Fibroblast of villous mesenchyme (primary cell): ENCODE measurements at places on chromosomes 5 and 9. TPM values are rescaled to one million over a fixed set of nuclear protein-coding genes. Genes with fewer than 3 reads are reported as not detected.

Gene SLC6A18
- not detected in 2 replicates for total RNA-seq

Gene CDKN2AIPNL
- 20.3 and 30.7 TPM in 2 replicates for total RNA-seq

Gene S1PR3
- 102 and 279 TPM in 2 replicates for total RNA-seq

Gene PALM2AKAP2
- total RNA-seq: 24.5 and 31.5 TPM in 2 replicates

Gene FAM221B
- total RNA-seq: not detected in 2 replicates

Gene SPATA6L
- 0.43 and 0.64 TPM in 2 replicates for total RNA-seq

Gene SNCB
- total RNA-seq: not detected in 2 replicates

Gene FOXD1
- total RNA-seq: 2.2 and 6.1 TPM in 2 replicates

Gene PCDHGA3
- 3.2 and 4.3 TPM in 2 replicates for total RNA-seq

Gene SURF1
- 13.4 and 14.2 TPM in 2 replicates for total RNA-seq

Gene FRMPD1
- total RNA-seq: under 0.01 TPM in 1 of 2 replicates, not detected in the other

DNA sequence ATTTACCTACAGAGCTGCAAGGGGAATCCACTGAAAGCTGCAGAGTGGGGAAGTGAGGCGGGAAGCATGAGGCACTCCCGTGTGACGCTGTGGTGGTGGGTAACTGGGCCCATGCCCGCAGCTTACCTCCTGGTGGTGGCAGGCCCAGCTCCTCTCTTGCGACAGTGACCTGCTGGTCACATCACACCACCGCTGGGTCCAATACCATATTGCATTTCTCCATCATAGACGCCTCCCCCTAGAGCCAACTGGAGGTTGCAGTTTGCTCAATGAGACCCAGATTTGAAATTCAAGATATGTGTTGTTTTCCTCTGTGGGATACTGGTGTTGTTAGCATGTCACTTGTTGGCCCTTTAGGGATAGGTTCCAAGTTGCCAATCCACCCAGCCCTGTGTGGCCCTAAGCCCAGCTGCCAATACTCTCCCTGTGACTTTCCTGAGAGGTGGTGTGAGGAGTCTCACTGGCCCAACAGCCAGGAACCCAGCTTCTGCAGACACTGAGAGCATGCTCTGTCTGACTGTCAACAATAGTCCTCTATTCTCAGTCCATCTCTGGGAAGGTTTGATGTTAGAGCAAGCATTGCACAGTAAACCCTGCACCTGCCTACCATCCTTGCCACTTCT, 428.3 kb downstream of the GADD45G start:
- no peak for DNase-seq

- peak; percentile 69 for DNase-seq
Observed at GRCh38 chr5:67291066-67291465, 94.5 kb upstream of the CD180 start.

- DNase-seq: peak; percentile 18
Observed at GRCh38 chr5:59001154-59001553, 418.3 kb downstream of the RAB3C start.

DNA sequence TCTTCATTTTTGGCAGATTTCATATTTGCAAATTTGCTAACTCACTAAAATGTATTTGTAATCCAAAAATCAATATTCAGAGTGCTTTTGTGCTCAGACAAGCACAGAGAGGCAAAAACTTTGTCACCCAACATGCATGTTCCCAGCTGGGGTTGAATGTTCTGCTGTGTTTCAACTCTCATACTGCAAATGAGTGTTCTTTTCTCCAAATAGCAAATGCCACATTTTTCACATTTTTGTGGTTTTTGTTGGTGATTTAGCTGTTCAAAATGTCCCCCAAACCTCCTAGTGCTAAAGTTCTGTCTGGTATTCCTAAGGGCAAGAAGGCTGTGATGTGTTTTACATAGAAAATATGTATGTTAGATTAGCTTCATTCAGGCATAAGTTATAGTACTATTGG, 87.3 kb upstream of the PCSK5 start:
- peak; percentile 21 for DNase-seq

GRCh38 chr5:161273410-161273809, 273.1 kb downstream of the GABRB2 start:
- no peak for DNase-seq

DNA sequence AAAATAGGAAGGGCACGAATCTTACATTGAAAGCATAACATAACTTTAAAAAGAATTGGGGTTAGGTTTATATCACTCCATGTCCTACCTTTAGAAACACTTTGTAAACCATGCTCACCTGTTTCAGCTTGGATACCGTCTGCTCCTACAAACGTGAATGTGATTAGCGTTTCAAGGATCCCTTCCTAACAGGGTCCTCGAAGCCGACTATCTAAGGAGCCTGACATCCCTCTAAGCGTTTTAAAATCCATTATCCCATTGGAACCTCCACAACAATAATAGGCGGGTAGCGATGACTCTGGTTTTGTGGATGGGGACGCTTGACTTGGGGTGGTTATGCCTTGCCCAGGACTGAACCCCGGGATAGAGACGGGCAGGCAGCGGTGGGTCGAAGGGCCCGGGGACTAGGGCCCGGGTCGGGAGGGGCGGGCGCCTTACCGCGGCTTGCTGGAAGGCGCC, 937 bp downstream of the SVEP1 start:
- no peak for DNase-seq

DNA sequence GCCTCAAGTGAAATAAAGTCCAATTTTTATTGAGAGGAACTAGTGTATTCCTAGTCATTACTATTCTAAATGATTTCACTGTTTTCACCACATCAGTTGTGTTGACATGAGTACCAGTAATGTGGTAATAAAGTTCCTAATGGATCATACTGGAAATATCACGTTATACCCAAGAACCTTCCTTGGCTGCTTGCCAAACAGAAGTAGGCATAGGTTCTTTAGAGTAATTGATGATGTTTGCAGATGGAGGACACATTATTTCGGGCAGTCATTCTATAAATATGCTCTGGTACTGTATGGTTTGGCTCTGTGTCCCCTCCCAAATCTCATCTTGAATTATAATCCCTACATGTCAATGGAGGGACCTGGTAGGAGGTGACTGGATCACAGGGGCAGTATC, 15.1 kb downstream of the SNCAIP start:
- DNase-seq: no peak

DNA sequence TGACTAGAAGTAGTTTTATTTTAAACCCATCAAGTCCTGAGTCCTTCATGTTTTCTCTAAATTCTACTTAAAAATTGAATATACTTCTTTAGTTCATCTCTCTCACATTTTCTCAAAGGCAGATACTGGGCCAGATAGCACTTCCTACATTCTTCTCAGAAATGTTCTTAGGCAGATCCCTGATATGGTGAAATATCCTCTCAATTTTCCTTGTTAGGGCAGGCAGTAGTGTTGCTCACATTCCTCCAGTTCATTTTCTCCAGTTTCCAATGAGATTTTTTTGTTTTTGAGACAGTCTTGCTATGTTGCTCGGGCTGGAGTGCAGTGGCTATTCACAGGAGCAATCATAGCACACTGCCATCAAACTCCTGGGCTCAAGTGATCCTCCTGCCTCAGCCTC, 5.7 kb downstream of the GCNT1 start:
- peak; percentile 27 for DNase-seq

- DNase-seq: no peak
Observed at GRCh38 chr5:9545136-9545991, 511 bp downstream of the SEMA5A start.

- no peak for DNase-seq
Observed at GRCh38 chr5:157343842-157344790, 78.2 kb downstream of the CYFIP2 start.

DNA sequence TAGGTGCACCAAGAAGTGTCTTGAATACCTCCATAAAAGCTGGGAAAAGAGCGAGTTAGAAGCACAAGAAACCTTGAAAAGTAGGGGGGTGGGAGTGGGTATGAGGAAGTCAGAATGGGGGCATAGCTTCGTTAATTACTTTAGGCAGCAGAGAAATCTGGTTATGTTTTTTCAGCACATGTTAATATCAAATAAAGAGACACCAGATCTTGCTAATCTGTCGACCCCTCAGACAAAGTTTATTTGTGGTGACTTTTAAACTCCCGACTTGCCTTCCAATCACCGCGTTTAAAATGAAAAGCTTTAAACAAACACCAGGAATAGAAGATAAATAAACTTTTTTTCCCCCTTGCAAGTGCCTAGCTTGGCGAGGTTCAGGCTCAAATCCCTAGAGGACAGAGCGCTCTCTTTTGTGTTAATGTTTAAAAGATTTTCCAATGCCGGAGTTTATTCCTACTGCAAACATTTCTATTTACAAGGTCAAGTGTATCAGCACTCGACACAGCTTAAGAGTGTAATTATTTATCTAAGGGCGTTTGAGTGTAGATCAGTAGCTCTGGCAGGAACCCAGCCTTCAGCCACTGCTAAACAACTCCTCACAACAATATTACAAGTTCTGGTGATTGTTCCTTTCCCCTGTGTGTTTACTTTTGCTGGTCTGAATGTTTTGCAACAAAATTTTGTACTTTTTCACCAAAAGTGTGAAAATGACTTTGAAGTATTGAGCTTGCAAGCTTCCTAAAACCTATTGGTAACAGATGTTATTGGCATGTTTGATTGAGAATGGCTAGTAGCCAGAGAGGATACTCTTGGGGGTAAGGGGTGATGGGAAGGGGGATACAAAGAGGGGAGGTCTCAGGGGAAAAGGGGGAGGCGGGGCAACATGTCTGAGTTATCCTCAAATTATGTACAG, 3.8 kb downstream of the GAS1 start:
- DNase-seq: peak; percentile 65

- no peak for DNase-seq
Observed at GRCh38 chr9:134360897-134361296, 34.6 kb downstream of the RXRA start.

DNA sequence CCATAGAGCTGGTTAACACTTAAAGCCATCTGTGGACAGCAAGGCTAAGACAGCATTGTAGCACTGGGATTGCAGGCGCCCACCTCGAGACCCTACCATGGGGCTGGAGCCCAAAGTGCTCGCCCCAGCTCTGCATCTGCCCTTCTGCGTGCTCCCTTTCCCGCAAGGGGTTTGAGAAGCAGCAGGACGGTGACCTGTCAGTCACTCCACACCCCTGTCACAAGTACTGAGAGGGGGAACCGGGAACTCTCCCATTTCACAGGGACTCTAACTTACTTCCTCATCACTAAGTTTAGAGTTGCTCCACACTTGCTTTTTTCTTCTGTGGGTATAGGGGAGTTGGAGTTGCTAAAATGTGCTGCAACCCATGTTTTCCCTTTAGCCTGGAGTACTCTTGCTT, 273.2 kb downstream of the SMARCA2 start:
- no peak for DNase-seq

DNA sequence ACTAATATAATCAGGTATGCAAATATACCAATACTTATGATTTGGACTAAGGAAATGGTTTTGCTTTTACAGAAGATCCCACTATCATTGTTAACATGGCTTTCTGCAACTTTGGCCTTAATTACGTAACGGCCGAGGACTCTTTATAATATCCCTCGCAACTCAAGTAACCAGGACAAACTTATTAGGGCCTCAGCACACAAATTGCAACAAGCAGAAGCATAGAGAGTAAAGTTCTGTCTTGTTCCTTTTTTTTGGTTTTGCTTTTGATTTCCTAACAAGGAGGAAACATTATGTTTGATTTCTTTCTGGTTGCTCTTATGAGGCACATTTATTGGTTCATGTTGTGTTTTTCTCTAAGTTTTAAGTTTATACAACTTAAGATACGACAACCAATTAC, 60.4 kb downstream of the RORB start:
- no peak for DNase-seq

- DNase-seq: no peak
Observed at GRCh38 chr5:112865128-112865527, 4.0 kb downstream of the SRP19 start.

DNA sequence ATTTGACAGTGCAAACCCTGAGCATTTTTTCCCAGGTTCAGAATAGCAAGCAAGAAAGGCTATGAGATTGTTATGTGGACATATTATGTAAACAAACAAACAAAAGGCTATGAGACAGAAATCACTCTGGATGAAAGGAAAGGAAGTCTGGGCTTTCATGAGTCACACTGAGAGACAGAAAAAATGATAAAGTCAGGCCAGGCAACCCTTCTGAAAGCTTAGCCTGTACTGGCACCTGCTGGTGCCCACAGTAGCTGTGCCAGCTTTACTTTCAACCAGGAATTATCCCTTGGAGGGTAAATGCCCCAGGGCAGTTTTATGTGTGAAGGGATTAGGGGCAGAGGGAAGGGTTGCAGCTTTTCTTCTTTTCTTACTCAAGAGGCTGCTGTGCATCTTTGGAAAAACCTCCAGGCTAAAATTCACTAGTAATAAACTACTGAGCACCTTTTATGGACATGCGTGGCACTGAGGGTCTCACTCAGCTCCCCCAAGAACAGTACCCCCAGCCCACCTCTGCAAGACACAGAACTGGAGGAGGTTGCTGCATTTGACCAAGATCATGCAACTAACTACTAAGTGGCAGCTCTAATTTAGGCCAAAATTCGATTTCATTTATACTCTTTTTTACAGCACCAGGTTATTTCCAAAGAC, 41.7 kb downstream of the ACTL7B start:
- peak; percentile 28 for DNase-seq

- peak; percentile 86 for DNase-seq
Observed at GRCh38 chr9:110027671-110028081, 180.3 kb downstream of the C9orf152 start.

DNA sequence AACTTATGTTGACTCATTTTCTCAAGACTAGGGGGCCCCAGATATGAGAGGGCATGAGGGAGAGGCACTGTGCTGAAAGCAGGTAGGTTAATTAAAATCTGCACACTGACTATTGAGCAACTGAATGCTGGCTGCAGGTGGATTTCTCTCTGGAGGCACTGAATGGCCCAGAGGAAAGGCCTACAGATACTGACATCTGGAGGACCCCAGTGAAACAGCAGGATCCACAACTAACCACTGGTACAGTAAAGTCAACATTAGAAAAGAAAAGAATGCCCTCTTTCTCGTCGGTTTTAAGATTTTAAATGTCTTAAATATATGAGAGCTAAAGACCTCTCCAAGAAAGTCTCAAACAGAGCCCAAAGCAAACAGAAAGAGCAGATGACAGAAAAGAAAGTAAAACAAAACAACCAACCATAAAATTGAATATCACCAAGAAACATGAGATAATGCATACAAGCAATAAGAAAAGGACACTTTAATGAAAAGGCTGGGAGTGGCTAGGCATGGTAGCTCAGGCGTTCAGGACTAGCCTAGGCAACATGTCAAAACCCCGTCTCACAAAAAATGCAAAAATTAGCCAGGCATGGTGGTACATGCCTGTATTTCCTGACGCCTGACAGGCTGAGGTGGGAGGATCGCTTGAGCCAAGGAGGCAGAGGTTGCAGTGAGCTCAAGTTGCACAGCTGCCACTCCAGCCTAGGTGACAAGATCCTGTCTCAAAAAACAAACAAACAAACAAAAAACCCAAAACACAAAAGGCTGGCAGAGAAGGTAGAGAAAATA, 43.3 kb downstream of the PUM3 start:
- peak; percentile 47 for DNase-seq

DNA sequence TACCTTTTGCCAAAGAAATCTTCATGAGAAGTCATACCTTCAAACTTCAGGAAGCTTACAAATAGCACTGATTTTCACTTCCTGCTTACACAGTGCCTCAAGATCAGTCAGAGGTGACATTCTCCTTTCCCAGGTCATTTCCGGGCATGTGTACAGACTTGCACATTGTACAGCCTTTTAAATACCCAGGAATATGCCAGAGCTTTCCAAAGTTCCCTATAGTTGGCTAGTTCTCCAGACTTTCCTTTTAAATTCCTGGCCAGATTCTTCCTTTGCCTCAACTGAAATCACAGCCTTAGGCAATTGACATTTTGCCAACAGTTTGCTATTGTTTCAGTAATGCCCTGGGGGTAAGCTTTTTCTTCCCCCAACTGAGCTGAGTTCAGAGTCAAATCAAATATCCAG, 47.2 kb downstream of the RFX3 start:
- DNase-seq: no peak

GRCh38 chr5:160390787-160391696, 8.8 kb downstream of the FAM200C start:
- peak; percentile 27 for DNase-seq

GRCh38 chr5:168992687-168993086, 308.3 kb downstream of the SLIT3 start:
- DNase-seq: no peak

- DNase-seq: no peak
Observed at GRCh38 chr9:137190315-137190856, 1.9 kb downstream of the SSNA1 start.
